Erythroblast (primary cell): ENCODE measurements at places on chromosomes 6 and 20.

DNA sequence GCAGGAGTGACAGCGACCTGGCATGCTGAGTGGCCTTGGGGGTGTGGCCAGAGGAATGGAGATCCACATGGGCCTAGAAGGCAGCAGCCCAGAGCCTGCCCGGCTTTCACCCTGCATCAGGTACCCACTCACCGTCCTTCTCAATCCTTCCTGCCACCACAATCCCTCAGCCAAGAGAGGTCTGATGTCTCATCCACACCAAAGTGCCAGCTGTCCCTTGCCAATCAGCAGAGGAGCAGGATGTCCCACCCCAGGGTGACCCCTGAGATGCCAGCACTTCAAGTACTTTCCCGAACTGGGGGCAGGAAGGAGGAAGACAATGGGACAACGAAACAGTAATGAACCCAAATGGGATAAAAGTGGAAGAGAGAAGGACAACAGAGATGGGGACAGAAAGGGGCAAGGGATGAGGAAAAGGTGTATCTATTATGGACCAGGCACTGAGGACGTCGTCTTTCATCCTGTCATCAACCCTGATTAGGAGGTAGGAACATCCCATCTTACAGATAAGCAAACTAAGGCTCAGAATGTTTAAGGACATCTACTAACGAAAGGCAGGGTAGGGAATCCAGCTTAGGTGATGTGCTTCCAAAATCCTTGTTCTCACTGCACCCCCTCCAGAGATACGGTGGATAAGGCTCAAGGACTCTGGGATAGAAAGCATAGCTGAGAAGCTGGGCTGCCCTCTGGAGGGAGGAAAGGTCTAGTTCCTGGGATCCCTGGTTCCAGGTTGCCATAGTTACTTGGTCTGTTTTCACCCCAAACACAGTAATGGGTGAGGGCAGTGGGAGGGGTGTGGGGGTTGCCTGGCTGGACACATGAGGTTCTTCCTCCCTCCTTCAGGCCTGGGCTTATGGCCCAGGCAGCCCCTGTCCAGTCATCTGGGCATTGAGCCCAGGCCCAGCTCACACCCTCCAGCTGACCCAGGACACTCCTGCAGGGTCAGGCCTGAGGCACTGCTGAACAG is 4.5 kb upstream of the TNXB start:
- peak; percentile 32 for DNase-seq

- DNase-seq = no peak
These were observed 7.6 kb upstream of the ADGRF4 start for GRCh38 chr6:47690791-47691190.

- peak; percentile 3 for DNase-seq
These were observed 60.3 kb downstream of the RNF217 start for GRCh38 chr6:125022391-125022989.

DNA sequence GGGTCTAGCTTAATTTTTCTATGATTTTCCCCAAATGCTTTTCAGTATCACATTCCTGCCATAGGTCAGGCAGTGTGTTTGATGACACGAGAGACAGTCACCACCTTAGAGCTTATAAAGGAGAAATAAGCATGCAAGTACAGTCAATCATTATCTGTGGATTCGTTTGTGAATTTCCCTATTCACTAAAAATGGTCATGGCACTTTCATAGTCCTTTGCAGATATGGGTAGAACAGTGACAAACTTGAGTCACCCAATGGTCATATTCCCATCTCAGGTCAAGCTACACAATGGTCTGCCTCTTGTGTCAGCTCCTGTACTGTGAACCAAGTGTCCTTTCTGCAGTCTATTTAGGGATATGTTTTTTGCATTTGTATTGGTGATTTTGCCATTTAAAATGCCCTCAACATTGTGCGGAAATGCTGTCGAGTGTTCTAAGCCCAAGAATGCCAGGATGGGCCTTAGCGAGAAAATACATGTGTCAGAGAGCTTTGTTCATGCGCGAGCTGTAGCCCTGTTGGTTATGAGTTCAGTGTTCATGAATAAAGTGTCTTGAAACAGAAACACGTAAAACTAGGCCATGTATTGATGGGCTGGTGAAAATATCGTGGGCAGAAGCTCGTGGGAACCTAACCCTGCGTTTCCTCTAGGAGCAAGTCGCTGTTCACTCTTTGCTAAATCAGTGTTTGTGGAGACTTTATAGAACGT is 19.8 kb downstream of the SUMO4 start:
- DNase-seq = no peak

DNA sequence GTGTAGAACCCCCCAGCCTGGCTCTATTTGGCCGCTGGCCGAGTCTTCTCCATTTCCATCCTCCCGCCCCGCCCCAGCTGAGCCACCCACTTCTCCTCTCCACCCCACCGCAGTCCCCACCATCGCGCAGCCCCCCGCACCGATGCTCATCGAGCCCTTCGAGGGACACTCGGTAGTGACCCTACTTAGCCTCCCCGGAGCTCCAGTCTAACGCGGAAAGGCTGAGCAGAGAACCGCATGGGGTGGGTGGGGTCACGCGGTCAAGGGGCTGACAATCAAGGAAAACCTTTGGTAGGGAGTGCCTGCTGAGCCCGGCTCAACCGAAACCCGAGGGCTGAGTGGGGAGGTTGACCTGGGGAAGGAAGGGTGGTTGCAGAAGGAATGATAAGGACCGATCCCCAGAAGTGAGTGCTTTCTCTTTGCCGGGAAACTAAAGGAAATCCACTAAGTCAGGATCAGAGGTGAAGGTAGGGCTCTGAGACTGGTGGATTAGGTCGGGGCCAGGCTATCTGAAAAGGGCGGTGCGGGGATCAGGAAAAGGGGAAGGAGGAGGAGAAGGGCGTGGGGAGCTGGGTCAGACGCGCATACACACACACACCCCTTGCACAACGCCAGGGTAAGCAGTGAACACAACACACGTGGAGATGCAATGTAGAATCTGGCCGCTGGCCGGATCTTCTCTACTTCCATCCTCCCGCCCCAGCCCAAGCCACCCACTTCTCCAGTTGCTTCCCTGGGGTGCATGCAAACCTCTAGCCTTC is 49.8 kb downstream of the CPXM1 start:
- no peak for DNase-seq

DNA sequence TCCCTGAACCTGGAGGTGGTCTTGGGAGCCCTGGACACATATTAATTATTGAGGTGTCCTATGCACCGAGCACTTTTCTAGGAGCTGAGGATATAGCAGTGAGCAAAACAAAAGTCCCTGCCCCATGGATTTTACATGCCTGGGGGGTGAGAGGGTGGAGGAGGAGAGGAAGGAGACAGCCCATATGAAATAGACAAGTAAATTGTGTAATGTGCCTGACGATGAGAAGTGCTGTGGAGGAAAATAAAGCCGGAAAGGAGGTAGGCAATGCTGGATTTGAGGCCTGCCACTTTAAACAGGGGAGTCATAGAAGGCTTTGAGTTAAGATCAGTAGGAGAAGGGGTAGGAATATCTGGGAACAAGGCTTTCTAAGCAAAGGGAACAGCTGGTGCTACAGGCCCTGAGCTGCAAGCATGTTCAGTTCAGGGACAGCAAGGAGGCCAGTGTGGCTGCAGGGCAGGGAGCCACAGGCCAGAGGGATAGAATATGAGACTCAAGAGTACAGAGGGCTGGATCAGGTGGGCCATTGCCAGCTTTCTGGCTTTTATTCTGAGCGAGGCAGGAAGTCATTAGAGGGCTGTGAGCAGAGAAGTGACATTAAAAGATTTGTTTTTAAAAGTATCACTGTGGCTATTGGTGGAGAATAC is 19.1 kb upstream of the MYLIP start:
- DNase-seq = no peak

DNA sequence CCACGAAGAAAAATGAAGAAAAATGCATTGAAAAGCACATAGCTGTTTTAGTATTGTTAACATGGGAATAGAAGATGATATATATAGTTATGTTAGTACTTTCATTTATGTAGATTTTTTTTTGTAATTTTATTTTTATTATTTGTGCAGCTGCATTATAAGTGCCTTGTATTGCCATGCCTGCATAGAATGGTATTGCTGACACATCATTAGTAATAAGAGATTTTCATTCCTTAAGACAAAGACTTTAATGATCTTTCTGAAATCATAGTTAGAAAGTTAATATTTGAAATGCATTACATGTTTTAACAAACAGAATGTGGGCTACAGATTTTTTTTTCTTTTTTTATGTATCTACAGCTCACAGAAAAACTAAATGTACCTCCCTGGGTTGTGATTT is 506.5 kb downstream of the NKAIN2 start:
- no peak for DNase-seq

- no peak for DNase-seq
These were observed 109.0 kb downstream of the RALGAPA2 start for GRCh38 chr20:20603339-20603990.

DNA sequence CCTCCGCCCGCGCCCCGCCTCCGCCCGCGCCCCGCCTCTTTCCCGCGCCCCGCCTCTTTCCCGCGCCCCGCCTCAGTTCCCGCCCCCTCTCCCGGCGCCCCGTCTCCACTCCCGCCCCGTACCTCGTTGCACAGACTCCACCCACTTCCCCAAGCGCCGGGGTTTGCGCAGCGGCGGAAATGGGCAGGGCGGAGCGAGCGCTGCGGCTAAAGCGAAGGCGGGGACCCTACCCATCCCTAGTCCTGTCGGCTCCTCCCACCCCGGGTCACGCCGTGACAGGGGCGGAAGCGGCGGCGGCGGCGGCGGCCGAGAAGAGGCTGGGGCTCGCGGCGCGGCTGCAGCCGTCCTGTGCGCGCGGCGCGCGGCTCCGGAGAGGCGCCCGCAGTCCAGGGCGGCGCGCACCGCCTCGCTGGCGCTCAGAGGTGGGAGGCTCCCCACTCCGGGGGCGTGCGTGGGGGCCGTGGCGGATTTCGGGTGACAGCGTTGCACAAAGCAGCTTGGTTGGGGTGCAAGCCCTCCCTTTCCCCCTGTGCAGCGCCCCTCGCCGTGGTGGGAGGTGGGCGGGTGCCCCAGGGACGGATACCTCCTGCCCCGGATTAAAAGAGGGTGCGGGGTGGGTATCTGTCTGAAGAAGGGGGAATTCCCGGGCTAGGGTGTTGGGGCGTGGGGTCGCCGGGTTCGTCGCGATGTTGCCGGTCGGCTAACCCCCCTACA is at the start of gene KDM1B:
TSS of gene KDM1B (plus strand) at position 273 of the 714 bp plus-strand sequence. CDS start 4,474 bp downstream, outside the sequence.
- DNase-seq = peak; percentile 98

- no peak for DNase-seq
These were observed 5.7 kb upstream of the USP49 start for GRCh38 chr6:41900861-41901260.

DNA sequence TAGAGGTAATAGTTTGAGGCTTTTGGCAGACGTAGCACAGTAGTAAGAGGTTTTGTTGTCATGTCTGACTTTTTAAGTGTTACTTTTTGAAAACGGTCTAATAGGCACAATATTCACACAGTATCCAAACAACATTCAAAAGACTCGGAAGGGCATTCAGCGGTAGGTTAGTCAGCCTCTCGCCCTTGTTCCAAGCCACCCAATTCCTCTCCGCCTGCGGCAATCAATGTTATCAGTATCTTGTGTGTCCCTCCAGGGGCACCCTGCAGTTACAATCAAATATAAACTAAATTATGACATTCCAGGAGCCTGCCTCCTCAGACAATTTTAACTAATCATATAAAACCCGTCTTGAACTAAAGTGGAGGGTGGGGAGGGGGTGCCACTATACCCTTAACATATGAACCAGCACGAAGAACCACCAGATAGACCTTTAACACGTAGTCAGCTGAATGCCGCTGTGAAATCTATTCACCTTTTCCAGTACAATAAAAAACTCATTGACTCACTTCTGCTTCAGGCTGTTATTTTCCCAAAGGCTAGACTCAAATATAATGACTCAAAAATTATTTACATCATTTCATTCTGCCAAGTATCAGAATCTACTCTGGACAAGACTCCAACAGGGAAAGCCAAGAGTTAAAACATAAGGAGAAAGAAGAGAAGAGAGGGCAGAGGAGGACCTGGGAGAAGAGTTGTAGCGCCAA is 1.6 kb downstream of the TENT5A start:
- peak; percentile 54 for DNase-seq

GRCh38 chr6:46901882-46902314 is 19.8 kb downstream of the ADGRF5 start:
- DNase-seq = no peak

- DNase-seq = no peak
These were observed 66.3 kb downstream of the RBM38 start for GRCh38 chr20:57457243-57458095.

- DNase-seq = no peak
These were observed 37.2 kb downstream of the MGME1 start for GRCh38 chr20:18005990-18006364.
